ENCODE measurements at places on chromosomes 16 and 17.

DNA sequence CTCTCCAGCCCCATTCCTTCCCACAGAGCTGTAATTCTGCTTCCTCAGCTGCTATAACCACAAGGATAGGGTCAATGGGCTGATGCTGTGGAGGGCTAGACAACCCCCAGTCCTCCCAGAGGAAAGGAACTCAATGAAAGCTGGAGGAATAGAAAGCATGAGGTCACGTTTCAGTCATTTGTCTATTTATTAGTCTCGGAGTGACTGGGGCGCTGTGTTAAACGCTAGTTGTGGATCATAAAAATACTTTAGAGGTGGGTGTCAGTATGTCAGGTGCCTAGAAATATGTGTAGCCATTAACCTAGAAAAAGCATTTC, 787 bp upstream of the CCL3L1 start:
- DNase-seq, result peak; percentile 22

DNA sequence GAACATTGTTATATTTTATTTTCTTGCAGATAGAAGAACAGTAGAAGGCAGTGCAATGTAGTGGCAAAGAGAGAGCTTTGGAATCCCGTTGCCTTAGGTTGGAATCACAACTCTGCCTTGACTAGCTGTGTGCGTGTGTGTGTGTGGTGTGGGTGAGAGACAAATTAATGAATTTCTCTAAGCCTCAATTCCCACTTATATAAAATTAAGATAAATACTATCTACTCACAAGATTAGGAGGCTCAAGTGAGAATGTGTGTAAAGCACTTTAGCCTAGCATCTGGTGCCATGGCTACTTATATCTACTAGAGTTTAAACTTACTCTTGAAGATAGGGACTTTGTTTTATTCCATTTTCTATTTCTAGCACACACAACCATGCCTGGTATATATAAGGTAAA, 12.8 kb downstream of the CPD start:
- DNase-seq, result no peak

DNA sequence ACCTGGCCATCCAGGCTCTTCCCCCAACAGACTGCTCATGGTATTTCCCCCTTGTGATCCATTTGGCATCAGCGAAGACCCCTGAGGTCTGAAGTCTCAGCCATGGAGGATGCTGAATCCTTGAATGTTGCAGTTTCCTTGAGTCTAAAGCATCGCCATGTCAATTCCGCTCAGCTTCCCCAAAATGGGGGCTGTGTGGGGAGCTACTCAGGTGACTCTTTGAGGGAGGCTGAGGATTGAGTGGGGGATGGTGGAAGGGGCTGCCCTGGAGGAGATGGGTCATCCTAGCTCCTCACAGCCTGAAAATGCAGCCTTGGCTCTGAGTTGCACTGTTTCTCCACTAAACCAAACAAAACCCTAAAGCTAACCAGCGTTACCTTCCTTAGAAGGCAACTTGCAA, 2.6 kb downstream of the C16orf78 start:
- no peak for DNase-seq

- peak; percentile 78 for DNase-seq
Observed at GRCh38 chr17:49260011-49260816, 29.6 kb upstream of the PHOSPHO1 start.

DNA sequence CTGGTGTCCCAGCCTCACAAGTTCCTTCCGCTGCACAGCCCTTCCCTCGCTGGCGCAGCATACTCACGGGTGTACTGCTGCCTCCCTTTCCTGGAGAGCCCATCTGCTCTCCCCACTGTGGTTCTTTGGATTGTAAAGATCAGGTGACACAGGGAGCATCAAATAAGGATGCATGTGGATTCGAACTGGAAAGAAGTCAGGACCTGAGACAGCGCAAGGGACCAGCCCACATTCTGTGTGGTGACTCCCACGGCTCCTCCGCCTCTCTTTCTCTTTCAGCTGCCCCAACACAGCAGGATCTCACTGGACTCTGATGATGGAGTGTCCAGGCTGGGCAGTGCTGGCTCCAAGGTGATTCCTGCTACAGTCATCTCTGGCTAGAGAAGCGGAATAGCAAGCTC, 8.1 kb downstream of the LDAF1 start:
- no peak for DNase-seq

DNA sequence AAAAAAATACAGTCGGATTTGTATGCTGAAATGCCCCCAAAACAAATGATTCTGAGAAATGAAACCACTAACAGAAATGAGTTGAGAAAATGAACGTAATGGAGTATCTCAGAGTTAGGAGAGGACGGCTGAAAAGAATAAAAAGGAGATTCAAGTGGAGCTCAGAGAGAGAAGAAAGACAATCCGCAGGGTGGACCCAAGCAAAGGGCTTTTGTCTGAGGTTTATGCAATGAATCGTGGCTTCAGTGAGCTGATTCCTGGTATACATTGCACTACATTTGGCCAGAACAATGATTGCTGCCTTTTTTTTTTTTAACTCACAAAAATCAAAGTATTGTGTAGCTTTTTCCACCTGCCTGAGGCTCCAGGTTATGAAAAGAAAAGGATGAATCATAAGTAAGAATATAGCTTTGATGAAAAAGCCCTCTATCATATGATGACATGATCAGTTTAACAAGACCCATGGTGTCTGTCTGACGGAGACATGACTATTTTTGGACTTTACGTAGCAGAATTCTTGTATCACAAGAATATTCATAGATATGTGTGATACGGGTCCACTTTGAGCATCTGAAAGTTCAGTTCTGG, 4.4 kb upstream of the MED9 start:
- DNase-seq, result no peak

GRCh38 chr17:381941-382643, 29.5 kb upstream of the RPH3AL start:
- DNase-seq, result no peak

GRCh38 chr16:83648347-83648746, 159.4 kb upstream of the HSBP1 start:
- DNase-seq, result no peak

GRCh38 chr17:8887301-8887700, 19.8 kb upstream of the PIK3R6 start:
- DNase-seq, result no peak

- DNase-seq, result no peak
Observed at GRCh38 chr16:73846007-73846330, 450.6 kb upstream of the PSMD7 start.

DNA sequence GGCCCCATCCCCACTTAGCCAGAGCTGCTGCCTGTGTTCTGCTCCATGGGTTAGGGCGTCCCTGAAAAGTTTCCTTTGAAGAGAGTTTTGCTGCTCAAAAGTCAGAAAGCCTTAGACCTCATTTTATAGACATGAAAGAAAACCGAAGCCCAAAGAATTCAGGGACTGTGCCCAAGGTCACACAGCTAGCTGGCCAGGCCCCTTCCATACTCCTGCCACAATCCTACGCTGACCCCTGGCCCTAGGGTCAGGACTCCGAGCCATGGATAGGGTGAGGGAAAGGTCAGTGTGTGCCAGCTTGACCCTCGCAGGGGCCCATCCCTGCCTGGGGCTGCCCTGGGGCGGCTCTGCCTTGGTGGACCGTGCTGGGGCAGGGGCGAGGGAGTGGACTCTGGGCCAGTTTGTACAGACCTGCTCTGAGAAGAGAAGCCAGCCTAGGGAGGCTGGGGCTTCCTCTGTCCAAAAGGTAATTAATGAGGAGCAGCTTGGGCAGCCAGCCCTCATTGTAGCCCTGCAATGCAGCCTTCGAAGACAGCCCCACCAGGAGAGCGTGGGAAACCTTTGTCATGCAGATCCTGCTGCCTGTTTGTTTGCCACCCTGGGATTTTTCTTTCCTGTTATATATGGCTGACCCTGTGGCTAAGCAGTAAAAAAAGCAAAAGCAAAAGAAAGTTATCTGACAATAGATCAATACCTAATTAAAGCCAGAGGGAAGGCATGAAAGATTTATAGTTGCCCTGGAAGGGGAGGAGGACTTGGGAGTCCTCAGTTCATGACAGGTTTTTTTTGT, 37.4 kb downstream of the RHBDL3 start:
- DNase-seq, result no peak

DNA sequence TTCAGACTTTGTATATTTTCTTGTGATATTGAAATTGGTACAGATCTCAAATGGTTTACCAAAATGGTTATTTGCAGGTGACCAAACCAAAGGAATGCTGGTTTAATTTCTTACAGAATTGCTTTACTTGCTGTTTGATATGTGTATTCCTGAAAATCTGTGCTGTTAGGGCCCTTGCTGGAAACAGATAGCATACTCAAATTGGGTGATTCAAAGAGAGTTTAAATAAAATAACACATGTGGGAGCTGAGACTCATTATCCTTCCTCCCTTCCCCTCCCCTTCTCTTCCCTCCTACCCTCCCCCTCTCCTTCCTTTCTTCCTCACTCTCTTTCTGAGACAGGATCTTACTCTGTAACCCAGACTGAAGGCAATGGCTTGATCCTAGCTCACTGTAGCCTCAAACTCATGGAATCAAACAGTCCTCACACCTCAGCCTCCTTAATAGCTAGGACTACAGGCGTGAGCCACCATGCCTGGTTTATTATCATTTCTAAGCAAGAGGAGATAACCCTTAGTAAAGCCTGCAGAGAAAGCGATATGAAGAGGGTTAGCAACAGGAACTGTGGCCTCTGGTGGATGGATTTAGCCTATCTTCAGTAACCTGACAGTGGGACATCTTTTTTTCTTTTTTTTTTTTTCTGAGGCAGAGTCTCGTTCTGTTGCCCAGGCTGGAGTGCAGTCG, 141.9 kb downstream of the BCAS3 start:
- DNase-seq, result no peak

- no peak for DNase-seq
Observed at GRCh38 chr16:86577314-86577971, 906 bp upstream of the FOXL1 start.

DNA sequence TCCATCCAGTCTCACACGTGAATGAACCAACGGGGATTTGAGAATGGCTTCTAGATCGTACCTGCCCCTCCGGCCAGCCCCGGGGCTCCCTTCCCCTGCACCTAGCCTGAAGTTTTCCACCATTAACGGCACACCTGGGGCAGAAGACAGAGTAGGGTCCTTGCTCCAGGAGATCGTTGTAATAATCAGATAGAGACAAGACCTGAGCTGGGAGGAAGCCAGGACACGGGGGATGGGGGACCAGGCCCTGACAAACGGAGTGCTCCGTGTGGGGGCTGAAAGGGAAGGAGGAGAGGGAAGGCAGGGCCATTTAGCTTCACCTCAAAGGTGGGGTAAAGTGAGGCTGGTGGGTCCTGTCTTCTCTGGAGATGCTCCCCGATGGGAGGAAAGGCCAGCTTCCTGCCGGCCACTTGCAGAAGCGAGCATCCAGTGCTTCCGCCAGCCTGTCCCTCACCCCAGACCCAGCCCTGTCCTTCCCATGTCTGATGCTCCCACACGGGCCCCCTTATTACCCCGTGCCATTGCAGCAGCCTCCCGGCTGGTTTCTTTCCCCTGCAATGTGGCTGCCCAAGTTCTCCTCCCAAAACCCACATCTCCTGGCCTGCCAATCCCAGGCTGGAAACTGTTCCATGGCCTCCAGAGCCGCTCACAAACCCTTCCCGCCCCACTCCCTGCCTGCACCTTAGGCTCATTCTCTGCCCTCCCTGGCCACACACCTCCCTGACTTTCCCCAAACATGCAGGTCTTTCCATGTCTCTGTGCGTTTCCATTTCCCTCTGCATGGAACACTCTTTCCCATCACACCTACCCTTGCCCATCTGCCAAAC, 79.3 kb downstream of the MRC2 start:
- DNase-seq, result no peak

DNA sequence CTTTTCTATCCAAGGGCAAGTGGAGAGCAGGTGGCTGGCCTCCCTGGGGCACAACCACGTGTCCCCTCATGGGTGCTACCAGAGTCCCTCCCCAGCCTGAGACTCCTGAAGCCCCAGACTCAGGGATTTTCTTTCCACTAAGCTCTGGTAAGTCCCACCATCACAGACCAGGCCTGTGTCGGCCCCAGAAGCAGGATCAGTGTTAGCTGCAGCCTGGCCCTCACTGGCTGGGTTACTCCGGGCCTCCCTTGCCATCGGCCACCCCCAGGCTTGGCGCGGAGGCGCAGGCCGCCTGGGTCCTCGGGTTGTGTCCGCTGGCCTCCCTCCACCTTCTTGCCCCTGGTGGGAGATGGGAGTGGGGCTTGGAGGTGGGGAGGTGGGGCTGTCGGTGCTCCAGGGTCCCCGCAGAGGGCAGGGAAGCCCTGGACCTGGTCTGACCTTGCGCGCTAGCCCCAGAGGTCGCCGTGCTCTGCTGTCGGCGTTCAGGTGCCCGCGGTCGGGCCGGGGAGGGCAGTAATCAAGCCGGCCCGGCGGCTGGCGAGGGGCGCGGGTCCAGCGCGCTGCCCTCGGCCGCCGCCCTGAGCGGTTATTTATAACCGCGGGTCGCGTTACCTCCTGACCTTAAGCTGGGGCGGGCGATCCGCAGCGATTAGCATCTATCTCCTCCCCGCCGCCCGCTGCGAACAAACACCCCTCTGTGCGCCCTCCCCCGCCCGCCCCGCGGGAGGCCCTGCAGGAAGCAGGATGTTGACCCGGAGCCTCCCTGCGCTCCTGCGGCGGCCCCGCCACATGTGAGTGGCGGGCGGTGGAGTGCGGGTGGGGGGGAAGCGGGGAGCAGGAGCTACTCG, 78.1 kb upstream of the TOB1 start:
- DNase-seq, result no peak

DNA sequence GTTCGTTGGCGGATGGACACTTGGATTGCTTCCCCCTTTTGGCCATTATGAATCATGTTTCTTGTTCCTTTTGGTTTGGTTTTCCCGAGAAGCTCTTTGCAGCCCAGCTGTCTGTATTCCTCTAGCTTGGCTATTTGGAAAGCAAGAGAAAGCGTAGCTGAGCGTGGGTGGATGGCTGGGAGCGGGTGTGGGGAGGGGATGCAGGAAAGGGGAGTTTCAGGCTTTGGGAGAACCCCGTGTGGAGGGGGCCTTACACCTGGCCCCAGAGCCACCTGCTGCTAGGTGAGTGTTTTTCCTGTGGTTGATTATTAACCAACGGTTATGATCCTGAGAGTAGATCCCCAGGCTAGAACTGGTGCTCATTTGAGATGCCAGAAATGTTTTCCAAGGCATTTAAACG, 103.7 kb downstream of the RAP1GAP2 start:
- no peak for DNase-seq

- no peak for DNase-seq
Observed at GRCh38 chr16:51175081-51175480, 24.0 kb upstream of the SALL1 start.

DNA sequence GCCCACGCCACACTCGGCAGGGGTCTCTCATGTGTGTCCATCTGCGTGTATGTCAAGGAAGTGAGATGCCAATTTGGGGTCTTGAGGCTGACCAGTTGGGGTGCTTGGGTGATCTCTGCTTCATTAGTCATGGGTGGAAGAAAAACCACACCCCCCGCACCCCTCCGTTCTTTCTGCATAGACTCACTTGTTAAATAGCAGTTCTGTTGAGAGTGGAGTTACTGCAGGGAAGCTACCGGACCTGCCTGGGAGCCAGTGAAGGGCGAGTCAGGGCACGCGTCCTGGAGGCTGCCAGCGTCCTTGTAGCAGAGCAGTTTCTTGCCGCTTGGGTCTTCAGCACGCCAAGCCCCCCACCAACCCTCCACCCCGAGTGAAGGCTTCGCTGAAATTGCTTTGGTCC, 8.5 kb downstream of the SNN start:
- no peak for DNase-seq

GRCh38 chr16:12794486-12795387, 8.9 kb downstream of the CPPED1 start:
- no peak for DNase-seq

GRCh38 chr16:46828292-46828691, 2.7 kb downstream of the C16orf87 start:
- no peak for DNase-seq
